ENCODE measurements at places on chromosomes 5 and 9. TPM values are rescaled to one million over a fixed set of nuclear protein-coding genes. Genes with fewer than 3 reads are reported as not detected.

The SLC6A7 gene
- not detected for total RNA-seq

The PCDHB4 gene
- 2.3 TPM for total RNA-seq

The TIFAB gene
- total RNA-seq = not detected

The LRRC70 gene
- total RNA-seq = 35.0 TPM

The PPP1R26 gene
- 21.5 TPM for total RNA-seq

The TENT4A gene
- 24.7 TPM for total RNA-seq

- no peak for DNase-seq
Observed at GRCh38 chr5:150307617-150308426, 5.1 kb upstream of the ARSI start.

DNA sequence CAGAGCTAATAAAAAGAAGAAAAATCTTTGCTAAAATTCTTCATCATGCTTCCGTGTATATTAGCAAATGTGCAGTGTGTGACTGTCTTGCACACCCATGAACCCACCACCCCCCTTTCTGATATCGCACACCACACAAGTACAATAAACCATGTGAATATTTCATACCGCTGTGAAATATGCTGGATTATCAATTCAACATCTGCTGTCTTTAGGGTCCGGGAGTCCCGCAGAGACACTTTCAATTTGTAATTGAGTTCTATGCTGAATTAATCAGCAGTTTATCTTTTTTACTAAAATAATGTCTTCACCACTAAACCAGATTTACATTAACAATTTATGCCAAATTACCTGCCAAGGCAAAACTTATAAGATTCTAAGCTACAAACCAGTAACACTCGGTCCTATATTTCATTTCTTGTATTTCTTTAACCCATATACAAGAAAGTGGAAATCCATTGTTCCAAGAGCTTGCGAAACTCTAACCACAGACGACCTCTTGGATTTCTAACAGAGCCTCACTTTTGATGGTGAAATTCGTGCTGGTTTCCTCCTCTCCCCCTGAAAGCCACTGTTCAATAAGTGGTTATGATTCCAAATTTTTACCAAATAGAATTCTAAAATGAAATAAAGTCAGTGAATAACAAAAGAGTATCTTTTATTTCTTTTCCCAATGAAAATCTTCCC lies 44.2 kb downstream of the PSMB7 start:
- DNase-seq = no peak

GRCh38 chr5:36459176-36460135 lies 146.9 kb upstream of the SLC1A3 start:
- no peak for DNase-seq

DNA sequence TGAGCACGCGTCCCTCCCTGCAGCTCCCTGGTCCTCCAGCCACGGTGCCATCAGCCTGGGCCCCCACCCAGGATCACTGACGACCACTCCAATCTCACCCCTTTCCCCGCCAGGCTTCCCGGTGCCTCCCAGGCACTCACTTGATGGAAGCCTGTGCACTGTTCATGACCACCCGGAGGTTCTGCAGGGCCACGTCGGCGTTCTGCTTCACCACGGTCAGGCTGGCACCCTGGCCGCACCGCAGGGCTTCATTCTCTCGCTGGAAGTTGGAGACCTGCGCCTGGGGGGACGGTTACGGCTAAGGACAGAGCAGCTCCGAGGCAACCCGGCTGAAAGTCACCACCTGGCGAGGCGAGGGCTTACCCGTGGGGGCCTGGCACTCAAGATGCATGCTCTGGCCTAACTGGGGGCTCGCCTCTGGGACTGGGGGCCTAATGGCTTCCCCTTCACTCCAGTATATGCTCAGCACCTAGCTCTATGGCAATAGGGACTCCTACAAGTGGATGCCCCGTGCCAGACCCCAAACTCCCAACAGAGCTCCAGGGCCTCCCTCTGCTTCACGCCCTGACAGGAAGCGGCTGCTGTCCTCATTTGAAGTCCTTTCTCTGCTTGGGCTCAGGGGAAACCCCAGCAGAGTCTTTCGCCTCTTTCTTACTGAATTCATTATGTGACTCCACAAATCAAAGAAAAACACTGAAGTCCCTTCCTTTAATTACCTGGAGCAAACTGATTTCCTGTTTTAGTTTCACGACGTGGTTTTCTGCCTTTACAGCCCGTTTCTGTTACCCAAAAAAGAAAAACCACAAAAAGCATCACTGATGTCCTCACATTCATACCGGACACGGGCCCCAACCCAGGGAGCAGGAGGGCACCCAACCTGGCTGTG lies 4.2 kb upstream of the SNAPC4 start:
- DNase-seq = no peak

- no peak for DNase-seq
Observed at GRCh38 chr5:132251220-132251725, 6.2 kb upstream of the PDLIM4 start.

DNA sequence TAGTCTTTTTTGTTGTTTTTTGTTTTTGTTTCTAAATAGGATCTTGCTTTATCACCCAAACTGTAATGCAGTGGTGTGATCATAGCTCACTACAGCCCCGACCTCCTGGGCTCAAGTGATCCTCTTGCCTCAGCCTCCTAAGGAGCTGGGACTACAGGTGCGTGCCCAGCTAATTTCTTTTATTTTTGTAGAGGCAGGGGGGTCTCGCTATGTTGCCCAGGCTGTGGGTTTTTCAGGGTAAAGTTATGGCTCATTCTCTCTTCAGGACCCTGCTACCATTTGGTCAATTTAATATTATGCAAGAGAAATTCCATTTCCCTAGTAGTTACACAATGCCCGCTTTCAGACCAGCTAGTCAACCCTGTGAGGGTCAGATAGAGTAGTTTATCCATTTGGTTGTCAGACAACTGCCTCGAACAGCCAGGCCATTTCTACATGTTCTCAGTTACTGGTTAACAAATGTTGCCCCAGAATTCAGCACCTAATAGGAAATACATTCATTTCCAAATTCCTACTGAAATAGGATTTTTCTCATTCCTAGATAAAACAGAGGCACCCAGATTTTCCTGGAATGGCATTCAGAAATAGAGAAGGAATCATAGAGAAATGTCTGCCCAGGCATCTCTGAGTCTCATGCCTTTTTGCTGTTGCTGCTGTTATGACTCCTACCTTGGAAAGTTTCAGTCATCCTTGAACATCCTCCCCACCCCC lies 6.4 kb upstream of the GLIS3 start:
- no peak for DNase-seq

- no peak for DNase-seq
Observed at GRCh38 chr5:132237141-132237540, 9.5 kb upstream of the P4HA2 start.

DNA sequence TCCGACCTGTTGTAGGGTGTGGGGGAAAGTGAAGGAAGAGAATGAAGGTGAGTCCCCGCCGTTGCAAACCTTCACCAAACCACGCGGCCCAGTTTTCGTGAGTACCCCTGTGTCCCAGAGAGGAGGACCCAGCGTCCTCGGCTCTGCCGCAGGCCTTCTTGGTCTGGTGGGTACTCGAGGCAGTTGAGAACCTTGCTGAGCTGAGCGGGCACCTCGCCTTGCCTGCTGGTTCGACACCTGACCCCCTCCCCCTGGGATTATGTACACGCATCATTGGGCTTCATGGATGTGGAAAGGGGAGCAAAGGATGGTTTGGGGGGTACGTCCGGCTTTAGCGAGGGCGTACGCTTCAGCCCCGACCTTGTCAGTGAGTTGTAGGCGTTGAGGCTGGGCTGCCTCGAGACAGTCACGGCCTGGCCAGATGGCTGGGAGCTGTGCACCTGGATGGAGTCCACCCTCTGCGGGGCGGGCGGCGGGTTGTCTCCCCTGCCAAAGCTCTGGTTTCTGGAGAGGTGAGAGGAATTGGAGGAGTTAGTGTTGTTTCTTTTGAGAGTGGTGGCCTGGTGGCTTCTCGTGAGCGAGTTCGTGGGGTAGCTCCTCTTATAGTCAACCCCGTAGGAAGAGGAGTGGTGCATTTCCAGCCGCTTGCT lies 128.1 kb downstream of the SEMA6A start:
- DNase-seq = no peak

GRCh38 chr9:71734950-71735349 lies 33.4 kb downstream of the CEMIP2 start:
- DNase-seq = no peak

DNA sequence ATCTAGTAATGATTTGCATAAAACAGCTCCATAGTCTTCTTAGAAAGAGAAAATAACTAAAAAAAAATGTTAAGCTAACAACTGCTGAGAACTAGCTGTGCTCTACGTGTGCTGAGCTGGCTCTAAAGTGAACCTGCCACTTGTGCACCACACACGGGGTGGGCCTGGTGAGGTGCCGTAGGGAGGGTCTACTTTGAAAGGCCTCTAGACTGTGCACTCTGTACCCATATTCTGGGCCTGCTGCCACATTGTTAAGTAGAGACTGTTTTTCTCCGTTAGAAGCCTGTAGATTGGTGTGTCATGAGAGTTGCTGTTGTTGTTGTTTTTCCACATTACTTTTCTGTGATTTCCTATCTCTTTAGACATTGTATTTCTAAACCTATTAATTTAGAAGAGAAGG lies 93.9 kb downstream of the CD180 start:
- DNase-seq = no peak

GRCh38 chr9:117480729-117481128 lies 65.9 kb upstream of the ASTN2 start:
- DNase-seq = no peak

DNA sequence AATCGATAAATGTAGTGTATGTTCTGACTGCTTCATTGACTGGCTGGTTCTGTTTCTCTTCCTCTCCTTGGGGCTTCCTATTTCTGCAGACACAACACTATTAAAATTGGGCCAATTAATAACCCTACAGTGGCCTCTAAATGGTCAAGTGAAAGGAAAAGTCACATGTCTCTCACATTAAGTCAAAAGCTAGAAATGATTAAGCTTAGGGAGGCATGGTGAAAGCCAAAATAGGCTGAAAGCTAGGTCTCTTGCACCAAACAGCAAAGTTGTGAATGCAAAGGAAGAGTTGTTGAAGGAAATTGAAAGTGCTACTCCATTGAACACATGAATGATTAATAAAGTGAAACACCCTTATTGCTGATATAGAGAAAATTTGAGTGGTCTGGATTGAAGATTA lies 58.2 kb downstream of the CCNH start:
- no peak for DNase-seq

- no peak for DNase-seq
Observed at GRCh38 chr9:73152953-73153352, 1.3 kb downstream of the ANXA1 start.
